ENCODE measurements at places on chromosomes 16 and 17.

DNA sequence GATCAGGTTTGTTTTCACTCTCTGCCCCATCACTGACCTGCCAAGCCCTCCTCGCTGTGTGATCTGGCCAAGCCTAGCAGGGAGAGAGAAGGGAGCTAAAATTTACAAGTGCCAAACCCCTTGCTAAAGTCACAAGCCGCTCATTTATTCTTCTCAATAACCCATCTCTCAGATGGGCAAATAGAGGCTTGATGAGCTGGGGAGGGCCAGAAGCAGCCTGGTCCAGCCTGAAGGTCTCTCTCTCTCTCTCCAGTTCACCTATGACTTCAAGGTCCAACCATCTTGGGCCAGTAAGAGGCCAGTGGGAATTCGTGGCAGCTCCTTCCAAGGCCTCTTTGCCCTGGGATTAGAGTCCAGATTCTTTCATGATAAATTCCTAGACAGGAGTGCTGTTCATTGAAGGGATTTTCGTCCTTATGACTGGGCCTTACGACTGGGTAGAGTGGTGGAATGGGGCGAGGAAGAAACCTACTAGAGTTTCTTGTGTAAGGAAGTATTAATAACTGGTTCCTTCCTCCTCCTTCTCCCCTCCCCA is 3.4 kb downstream of the CA7 start:
- no peak for ATAC-seq
- H3K4me3 ChIP-seq, result no peak overlapping the region
- peak overlapping the region; percentile 66 for H3K27ac ChIP-seq
- H3K36me3 ChIP-seq, result no peaks in the 10 kb centered on the region
- peaks cover 31% of the 10 kb centered on the region for H3K27me3 ChIP-seq

- H3K27ac ChIP-seq, result no peak overlapping the region
- H3K4me1 ChIP-seq, result peaks cover 10% of the 10 kb centered on the region
- H3K27me3 ChIP-seq, result peaks cover 16% of the 10 kb centered on the region
Observed at GRCh38 chr17:57870283-57870635, 20.4 kb upstream of the MRPS23 start.

GRCh38 chr17:31431852-31432658 is 40.6 kb downstream of the RAB11FIP4 start:
- H3K36me3 ChIP-seq, result no peaks in the 10 kb centered on the region
- H3K27me3 ChIP-seq, result peaks cover 8% of the 10 kb centered on the region
- no peaks in the 10 kb centered on the region for H3K4me1 ChIP-seq
- H3K4me3 ChIP-seq, result no peak overlapping the region
- no peak for ATAC-seq

DNA sequence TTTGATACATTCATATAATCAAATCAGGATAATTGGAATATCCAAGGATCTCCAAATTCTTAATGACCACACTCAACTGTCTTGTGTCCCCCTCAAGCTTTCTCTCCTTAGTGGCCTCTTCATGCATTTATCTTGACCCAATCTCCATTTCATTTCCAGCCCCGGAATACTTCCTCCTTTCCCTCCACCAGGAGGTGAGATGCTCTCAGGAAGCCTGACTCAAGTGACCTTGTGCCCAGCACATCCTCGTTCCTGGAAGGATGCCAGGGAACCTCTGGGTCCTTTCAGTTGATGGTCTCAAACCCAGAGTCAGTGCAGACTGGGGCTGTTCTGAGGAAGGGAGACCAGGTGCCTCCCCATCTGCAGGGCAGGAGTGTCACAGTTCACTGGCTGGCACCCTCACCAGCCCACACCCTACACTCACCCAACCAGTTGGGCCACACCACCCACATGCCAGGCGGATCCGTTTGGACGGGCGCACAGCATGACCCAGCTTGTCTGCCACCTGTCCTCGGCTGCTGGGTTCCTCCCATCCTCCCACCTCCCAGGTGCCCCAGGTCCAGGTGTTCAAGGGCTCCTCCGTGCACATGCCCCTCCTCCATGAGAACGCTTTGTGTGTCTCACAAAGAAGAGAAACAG is 14.0 kb upstream of the EMP2 start:
- no peak for ATAC-seq
- no peaks in the 10 kb centered on the region for H3K4me1 ChIP-seq
- H3K36me3 ChIP-seq, result no peaks in the 10 kb centered on the region

- H3K36me3 ChIP-seq, result peaks cover 61% of the 10 kb centered on the region
- no peaks in the 10 kb centered on the region for H3K27me3 ChIP-seq
- peak overlapping the region; percentile 86 for H3K27ac ChIP-seq
- ATAC-seq, result no peak
- peaks cover 38% of the 10 kb centered on the region for H3K4me1 ChIP-seq
Observed at GRCh38 chr17:18921485-18921884, 30.5 kb upstream of the SLC5A10 start.

DNA sequence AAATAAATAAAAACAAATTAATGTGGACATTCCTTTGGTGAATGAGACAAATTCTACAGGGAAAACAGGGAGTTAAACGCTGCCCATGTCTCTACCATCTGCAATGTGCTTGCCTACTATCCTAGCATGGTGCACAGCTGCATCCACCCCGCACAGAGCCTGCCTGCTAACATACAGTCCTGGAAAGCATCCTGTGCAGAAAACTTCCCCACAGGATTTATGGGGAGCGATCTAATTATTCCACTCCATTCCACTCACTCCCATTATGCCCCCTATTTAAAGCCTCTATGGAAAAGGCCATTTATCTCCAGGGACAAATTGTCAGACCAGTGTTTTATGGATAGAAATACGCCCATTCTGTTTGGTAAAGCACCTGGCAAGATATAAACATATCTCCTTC is 144.5 kb downstream of the MAF start:
- no peak overlapping the region for H3K4me3 ChIP-seq
- H3K36me3 ChIP-seq, result no peaks in the 10 kb centered on the region
- no peak overlapping the region for H3K27ac ChIP-seq

GRCh38 chr17:21194226-21194625 is 19.7 kb downstream of the TMEM11 start:
- H3K4me3 ChIP-seq, result no peak overlapping the region
- H3K27me3 ChIP-seq, result no peaks in the 10 kb centered on the region
- no peak for ATAC-seq

DNA sequence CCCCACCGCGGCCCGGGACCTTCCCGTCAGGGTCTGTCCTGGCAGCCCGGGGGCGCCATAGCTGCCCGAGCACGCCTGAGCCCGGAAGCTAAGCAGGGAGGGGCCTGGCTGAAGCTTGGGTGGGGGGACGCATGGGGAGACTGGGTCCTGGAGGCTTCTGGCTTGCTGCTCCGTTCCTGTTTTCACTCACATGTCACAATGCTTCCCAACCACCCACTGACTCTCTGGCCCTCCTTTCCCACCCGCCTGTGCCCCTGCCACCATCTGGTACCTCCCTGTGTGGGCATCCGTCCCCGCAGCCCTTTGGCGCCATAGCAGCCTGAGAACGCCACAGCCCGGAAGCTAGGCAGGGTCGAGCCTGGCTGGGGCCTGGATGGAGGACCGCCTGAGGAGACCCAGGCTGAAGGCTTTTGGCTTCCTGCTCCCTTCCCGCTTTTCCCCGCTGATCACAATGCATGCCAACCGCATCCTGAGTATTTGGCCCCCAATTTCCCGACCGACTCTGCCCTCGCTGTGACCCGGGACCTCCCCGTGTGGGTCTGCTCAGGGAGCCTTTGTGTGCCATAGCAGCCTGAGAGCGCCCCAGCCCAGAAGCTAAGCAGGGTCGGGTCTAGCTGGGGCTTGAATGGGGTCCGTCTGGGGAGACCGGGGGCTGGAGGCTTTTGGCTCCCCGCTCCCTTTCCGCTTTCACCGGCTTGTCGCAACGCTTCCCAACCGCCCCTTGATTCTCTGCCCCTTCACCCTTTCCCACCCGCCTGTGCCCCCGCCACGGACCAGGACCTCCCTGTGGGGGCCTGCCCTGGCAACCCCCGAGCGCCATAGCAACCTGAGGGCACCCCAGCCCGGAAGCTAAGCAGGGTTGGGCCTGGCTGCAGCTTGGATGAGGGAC is 2290.1 kb downstream of the TP53TG3F start:
- H3K27ac ChIP-seq, result no peak overlapping the region
- no peaks in the 10 kb centered on the region for H3K36me3 ChIP-seq
- H3K4me1 ChIP-seq, result no peaks in the 10 kb centered on the region
- no peak for ATAC-seq
- H3K4me3 ChIP-seq, result no peak overlapping the region

- peak; percentile 71 for ATAC-seq
- H3K4me1 ChIP-seq, result peaks cover 4% of the 10 kb centered on the region
- H3K36me3 ChIP-seq, result no peaks in the 10 kb centered on the region
- peaks cover 4% of the 10 kb centered on the region for H3K27me3 ChIP-seq
- no peak overlapping the region for H3K4me3 ChIP-seq
- peak overlapping the region; percentile 26 for H3K27ac ChIP-seq
Observed at GRCh38 chr17:75428543-75429469, 23.3 kb upstream of the GRB2 start.

DNA sequence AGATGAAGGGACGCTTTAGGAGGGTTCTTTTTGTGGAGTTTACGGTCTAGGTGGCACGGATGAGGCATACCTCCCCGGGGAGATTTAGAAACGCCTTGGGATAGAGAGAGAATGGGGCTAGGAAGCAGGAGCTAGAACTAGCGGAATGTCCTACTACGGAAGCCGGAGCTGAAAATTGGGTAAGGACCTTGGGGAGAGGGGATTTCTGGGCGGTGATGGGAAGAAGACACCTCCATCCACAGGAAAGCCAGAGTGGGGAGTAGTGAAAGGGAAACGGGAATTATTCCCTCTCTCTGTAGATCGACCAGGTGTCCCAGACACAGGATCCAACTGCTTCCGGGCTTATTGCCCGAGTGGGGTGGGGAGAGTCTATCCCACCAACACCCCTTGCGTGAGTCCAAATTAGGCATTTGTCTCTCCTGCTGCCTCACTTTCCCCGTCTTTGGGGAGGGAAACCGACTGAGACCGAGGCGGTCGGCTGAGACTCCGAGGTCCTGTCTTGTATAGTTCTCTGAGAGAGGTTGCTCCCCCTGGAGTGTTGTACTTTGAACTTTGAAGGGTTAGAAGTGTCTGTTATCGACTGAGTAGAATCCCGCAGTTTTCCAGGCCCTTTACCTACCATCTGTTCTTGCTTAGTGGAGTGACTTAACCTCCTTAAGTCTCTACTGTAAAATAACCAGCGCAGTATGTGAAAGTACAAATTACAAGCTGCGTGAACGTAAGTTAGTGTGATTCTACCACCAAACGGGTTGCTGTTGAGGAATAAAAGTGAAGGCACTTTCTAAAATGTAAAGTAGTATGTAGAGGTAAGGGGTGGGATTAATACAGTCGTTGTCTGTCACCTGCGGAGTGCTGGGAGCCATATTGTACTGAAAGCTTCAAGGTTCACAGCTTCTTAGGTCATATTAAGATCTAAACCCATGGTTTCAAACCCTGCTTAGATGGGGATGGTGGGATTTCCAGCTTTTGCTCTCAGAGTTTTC is 1.0 kb downstream of the RSPRY1 start:
- ATAC-seq, result no peak
- peaks cover 21% of the 10 kb centered on the region for H3K4me1 ChIP-seq
- no peaks in the 10 kb centered on the region for H3K27me3 ChIP-seq
- peak overlapping the region; percentile 95 for H3K27ac ChIP-seq
- peaks cover 27% of the 10 kb centered on the region for H3K36me3 ChIP-seq

GRCh38 chr17:39130205-39130604 is 21.2 kb downstream of the PLXDC1 start:
- H3K4me1 ChIP-seq, result no peaks in the 10 kb centered on the region
- no peaks in the 10 kb centered on the region for H3K36me3 ChIP-seq
- no peak overlapping the region for H3K27ac ChIP-seq
- H3K4me3 ChIP-seq, result no peak overlapping the region

GRCh38 chr16:11264155-11264832 is 4.8 kb downstream of the TNP2 start:
- peak overlapping the region; percentile 49 for H3K4me3 ChIP-seq
- H3K36me3 ChIP-seq, result no peaks in the 10 kb centered on the region
- ATAC-seq, result peak; percentile 8

DNA sequence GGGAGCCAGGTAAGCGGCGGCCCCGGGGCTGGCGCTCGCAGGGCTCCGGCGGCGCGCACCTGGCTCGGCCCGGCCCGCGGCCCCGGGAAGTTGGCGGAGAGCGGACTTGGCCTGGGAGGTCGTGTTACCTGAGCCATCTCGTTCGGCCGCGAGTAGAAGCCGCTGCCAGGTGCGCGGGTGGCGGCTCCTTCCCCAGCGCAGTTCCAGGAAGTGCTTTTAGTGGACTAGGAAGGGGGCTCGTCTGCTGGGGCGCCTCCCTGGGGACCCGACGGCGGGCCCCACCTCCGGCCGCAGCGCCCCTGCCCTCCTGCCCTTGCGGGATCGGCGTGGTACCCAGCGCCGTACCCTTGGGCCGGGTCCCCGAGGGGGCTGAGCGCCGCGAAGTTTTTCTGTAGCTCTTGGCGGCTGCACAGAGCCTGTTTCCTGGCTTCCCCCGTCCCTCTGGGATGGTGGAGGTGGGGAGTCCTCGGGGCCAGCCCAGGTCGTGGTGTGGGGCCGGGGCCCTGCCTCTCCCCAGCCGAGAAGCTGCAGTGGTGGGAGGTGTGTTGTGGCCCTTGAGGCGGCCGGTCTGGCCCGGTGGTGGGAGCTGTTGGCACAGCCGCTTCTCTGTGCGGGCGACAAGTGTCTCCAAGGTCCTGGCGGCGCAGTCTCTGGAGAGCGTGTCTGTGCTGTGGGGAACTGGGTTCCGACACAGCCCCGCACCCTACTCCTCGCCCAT is 96.9 kb downstream of the RAB11FIP4 start:
- peaks cover 37% of the 10 kb centered on the region for H3K4me1 ChIP-seq
- no peaks in the 10 kb centered on the region for H3K36me3 ChIP-seq
- no peaks in the 10 kb centered on the region for H3K27me3 ChIP-seq
- ATAC-seq, result peak; percentile 13

DNA sequence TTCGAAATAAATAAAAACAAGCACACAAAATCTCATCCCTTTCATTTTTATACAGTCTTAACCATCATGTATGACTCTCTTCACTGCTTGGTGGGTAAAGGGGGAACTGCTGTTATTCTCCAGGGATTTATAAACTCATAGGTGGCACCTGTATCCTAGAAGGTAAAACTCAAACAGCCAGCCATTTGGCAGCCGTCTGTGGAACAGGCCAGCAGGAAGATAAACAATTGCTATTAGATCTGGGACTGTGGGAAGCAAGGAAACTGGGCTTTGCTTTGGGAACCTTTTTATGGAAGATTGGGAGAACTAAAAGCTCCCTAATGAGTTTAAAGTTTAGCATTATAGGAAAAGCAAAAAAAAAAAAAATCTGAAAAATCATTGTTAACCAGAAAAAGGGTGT is 126.0 kb downstream of the TANGO6 start:
- H3K27ac ChIP-seq, result no peak overlapping the region
- ATAC-seq, result no peak
- peaks cover 33% of the 10 kb centered on the region for H3K36me3 ChIP-seq
- H3K27me3 ChIP-seq, result no peaks in the 10 kb centered on the region

- no peak overlapping the region for H3K4me3 ChIP-seq
- ATAC-seq, result no peak
- peaks cover 7% of the 10 kb centered on the region for H3K27me3 ChIP-seq
- H3K27ac ChIP-seq, result no peak overlapping the region
- H3K4me1 ChIP-seq, result no peaks in the 10 kb centered on the region
Observed at GRCh38 chr17:37796076-37796475, 51.2 kb upstream of the HNF1B start.

DNA sequence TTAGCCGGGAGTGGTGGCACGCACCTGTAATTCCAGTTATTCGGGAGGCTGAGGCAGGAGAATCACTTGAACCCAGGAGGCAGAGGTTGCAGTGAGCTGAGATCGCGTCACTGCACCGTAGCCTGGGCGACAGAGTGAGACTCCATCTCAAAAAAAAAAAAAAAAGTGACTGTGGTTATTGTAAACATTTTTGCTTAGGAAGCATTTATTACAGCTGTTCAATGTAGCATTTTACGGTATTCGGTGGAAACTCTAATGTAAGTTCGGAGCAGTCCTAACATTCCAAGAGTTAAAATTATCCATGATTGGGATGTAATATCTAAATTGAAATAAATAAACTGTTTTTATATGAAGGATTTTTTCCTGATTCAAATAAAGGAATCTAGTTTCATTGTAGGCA is 254.8 kb upstream of the HSBP1 start:
- no peaks in the 10 kb centered on the region for H3K4me1 ChIP-seq
- H3K36me3 ChIP-seq, result no peaks in the 10 kb centered on the region
- no peak for ATAC-seq
- peaks cover 4% of the 10 kb centered on the region for H3K27me3 ChIP-seq
- no peak overlapping the region for H3K4me3 ChIP-seq
